ENCODE measurements at places on chromosomes 1 and 21.

DNA sequence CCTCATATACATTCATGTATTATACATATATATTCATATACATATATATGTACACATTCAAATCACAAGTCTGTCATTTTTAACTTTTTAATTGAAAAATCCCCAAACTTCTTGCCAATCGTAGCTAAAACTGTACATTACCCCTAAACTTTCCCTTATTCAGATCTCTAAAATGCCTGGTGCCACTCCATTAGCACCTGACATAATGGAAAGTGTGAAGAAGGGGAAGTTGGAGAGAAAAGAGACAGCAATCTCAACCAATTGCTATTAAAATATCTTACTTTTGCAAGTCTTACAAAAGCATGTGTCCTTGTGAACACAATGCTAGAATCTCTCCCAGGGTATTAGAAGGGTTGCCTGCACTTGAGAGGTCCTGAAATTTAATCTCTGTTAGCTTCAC, 22.7 kb upstream of the PRKACB start:
- no peak for DNase-seq

DNA sequence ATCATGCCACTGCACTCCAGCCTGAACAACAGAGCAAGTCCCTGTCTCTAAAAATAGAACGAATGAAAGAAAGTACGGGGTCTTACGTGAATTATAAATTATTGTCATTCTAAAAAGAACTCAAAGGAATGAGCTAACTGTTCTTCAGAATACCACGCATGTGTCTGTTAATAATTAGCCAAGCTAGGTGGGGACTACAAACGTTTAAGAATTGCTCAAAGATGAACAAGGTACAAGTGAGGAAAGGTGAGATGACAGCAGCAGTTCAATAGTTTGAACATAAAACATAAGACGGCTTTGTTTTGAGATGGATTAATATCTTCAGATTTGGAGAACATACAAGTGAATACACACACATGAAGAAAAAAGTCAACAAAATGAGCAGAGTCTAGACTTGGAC, 79.6 kb downstream of the UBR4 start:
- no peak for DNase-seq

DNA sequence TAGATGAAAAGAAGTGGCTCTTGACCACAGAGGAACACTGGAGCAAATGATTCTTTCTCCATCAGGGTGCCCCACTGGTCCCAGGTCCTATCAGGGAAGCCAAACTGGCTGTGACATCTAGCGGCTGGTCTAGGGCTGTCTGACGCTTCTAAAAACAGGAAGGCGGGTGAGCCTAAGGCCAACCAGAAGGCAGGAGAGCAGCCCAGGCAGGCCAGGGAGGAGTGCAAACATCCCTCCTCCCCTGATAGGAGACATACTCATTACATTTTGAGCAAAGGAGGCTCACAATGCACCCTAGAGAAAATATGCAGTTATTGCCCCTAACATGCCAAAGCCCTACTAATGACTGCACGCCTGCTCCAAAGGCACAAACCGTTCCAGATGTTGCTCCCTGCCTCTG, 10.4 kb upstream of the FOXE3 start:
- no peak for DNase-seq

DNA sequence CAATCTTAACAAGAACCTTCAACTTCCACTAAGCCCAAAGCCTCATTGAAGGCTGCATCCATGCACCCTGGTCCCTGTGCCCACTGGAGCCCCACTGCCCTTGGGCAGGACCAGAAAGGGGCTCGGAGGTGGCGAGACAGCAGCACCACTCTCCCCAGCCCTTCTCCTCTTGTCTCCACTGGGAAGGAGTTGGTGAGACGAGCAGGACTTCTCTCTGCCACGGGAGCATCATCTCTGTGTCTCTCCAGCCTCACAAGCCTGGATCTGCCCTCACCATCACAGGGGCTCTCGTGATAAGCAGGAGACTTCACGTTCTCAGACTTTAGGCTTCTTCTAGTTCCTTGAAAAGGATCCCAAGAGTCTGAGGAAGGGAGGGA, 7.2 kb upstream of the ETV3L start:
- no peak for DNase-seq

GRCh38 chr1:242524571-242525359, at the start of gene PLD5:
Gene PLD5, minus strand, starts transcription at chr1:242524697.
- DNase-seq = no peak

DNA sequence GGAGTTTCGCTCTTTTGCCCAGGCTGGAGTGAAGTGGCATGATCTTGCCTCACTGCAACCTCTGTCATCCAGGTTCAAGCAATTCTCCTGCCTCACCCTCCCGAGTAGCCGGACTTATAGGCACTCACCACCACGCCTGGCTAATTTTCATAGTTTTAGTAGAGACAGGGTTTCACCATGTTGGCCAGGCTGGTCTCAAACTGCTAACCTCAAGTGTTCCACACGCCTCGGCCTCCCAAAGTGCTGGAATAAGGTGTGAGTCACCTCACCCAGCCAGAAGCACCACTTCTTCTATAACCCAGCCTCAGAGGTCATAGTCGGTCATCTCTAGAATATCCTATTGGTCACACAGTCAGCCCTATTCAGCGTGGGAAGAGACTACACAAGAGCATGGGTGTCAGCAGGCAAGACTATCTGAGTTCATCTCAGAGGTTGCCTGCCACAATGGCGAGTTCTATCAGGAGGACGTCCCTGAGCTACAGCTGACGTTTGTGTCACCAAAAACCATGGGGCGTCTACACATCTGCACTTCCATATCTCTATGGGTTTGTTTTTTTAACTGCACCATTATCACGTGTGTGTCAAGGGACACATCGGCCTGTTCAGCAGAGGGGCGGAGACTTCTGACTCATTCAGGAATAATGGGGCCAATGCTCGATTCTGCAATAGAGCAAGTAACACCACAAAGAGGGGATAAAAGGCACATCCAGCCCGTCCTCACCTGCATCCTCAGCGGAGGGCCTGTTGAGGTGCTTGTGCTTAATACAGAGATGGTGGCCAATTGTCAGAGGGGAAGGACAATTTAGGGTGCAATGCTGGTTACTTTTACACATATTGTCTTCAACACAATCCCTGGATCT, 256.3 kb upstream of the IRF2BP2 start:
- no peak for DNase-seq

GRCh38 chr1:147723691-147724323, 36.6 kb downstream of the GJA5 start:
- no peak for DNase-seq

DNA sequence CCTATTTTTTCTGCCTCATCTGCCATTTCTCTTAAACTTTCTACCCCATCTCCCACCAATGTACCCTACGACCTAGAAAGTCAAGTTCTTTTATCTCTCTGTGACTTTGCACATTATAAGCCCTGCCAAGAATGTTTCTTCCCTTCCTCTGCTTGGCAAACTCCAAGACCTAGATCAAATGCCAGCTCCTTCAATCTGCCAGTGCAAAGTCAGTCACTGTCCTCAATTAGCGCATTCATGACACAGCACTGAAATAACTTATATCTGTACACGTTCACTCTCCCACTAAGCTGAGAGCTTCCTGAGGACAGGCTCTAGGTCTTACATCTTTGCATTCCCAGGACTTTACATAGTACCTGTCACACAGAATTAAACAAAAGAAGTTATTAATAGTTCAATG, 21.4 kb upstream of the LSM10 start:
- DNase-seq = no peak

- no peak for DNase-seq
Measured at GRCh38 chr1:26516987-26517765, 12.4 kb upstream of the RPS6KA1 start.

GRCh38 chr1:184637664-184638240, 116.9 kb downstream of the EDEM3 start:
- no peak for DNase-seq

DNA sequence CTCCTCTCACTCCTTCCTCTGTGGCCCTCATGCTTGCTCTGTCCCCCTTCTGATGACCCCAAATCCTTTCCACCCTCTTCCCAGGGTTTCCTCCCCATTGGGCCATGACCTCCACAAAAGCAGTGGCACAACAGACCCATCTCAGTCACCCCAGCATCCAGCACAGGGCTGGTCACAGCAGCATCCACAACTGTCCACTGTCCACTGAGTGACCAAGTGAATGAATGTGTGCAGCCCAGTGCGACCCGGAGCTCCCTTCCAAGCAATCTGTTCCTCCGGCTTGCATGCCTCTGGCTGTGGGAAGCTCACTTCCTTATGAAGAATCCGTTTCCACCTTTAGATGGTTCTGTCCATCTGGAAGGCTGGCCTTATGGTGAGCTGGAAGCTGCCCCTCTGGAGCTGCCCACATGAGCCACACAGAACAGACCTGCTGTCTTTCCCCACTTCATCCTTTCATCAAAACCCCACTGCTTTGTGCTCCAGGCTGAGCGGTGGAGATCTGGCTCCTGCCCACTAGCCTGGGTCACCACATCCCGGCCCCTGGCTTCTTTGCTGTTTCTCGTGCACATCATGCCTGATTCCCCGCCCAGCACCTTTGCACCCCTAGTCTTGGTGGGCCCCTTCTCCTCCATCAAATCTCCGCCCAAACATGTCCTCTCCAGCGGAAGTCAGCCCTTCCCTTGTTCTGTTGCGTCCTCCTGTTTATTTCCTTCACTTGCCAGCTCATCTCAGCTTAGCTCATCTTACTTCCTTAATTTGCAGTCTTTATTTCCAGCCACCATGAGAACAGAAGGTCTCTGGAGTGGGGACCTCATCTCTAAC, 56.4 kb downstream of the EDN2 start:
- no peak for DNase-seq

- no peak for DNase-seq
Measured at GRCh38 chr1:65762081-65762862, 30.4 kb upstream of the PDE4B start.

DNA sequence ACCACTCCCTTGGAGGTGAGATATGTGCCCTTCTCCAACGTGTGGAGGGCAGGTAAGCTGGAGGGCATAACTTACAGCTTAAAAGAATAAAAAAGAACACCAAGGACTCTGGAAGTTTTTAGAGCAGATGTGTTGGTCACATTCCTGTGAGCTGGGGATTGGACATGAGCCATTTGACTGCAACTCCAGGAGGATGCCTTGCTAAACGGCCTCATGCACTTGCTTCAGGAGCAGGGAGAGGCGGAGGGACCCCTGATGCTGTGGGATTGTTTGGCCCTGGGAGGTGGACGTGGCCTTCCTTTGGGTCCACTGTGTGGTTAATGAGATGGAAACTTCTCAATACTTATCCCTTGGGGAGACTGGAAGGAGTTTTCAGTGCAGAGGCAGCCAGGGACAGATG, 185.6 kb downstream of the RHOU start:
- DNase-seq = no peak
